ENCODE measurements at places on chromosomes 2 and 18.

DNA sequence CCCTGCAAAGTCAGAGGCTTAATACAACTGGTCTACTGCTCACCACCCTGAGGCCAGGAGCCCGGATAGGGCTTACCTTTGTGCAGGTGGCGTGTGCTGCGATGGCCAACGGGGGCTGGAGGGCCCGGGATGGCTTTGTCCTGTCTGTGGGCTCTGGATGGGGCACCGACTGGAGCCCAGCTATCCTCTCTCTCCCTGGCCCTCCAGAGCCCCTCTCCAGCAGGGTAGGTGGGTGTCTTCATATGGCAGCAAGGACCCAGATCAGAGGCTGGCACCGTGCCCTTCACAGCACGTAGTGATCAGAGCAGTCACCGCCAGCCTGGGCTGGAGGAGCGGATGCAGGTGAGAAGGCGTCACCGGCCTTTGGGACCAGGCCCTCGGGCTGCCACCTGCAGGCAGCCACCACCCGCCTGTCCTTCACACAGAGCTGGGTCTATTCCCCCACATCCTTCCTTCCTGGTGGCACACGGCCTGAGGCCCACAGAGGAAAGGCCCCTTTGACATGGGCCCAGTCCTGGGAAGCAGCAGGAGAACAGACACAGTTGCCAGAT, 232.1 kb downstream of the EIPR1 start:
- no peak for DNase-seq

GRCh38 chr2:61784643-61785042, 69.2 kb downstream of the FAM161A start:
- DNase-seq = no peak

DNA sequence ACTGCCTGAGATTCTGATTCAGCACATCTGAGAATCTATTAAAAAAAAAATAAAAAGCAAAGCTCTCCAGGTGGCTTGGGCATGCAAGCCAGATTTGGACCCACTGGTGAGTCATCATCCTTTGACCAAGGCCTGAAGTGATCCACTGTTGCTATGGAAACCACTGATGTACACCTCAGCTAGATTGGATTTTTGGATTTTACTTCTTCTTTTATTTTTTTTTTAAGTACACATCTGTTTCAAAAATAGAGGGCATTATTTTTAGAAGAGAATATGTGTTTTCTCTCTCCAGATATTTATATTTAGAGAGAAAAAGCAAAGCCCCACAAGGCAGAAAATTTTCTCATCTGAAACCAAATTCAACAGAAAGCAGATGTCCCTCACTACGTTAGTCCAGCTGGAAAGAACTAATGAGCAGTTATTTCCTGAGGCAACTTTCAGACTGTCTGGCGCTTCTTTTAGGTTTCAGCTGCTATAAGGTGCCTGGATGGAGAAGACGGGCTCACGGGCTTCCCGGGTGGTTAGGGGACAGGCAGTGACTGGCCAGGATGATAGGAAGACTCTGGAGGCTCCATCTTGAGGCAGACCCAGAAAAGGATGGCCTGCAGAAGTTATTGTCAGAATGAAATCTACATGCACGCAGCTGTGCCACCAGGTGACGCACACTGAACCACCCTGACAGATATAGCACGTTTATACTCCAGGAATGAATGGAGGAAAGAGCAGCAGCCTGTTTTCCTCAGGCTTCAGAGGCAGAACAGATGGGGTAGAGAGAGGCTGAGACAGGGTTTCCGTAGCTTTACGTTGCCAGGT, 50.5 kb downstream of the MRPL35 start:
- peak; percentile 56 for DNase-seq

- no peak for DNase-seq
Measured at GRCh38 chr18:52160636-52161035, 179.4 kb upstream of the DCC start.

GRCh38 chr2:145495590-145495989, 975.7 kb upstream of the ZEB2 start:
- DNase-seq = no peak

GRCh38 chr2:165745916-165746315, 48.1 kb downstream of the GALNT3 start:
- no peak for DNase-seq

DNA sequence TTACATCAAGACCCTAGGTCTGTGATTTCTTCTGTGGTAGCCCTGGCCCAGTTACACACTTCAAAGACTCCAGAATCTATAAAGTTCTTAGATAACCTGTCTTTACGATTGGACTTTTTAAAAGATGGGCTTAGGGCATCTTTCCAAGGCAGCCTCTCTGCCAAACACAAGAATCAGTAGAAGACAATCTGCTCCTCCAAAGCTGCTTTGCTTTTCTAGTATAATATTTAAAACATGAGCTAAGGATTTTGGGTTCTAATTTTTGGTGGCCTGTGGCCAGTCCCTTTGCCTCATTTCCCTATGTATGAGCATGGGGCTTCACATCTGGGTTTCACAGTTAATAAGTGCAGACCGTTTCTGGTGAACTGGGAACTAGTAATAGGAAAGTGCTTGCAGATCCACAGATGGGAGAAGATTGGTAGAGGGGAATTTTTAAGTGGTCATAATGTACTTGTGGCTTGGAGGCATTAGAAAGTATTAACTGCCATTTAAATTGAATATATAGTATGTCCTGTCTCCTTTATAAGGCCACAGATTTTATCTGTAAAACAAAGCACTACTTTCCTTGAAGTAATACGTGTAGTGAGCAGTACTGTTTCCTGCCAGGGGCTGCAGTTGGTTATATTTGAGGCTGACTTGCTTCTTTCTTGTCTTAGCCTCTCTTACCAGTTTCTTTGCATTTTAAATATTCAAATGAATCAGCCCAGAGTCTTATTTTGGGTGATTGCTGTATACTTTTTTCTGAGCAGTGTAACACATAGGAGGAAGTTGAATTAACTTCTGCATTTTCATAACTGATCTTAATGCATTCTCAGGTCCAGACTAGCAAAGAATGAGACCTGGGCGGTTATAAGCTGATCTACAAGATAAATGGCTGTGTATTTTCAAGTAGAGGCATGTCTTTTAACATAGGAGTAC, 1.5 kb downstream of the ARPC2 start:
- no peak for DNase-seq

DNA sequence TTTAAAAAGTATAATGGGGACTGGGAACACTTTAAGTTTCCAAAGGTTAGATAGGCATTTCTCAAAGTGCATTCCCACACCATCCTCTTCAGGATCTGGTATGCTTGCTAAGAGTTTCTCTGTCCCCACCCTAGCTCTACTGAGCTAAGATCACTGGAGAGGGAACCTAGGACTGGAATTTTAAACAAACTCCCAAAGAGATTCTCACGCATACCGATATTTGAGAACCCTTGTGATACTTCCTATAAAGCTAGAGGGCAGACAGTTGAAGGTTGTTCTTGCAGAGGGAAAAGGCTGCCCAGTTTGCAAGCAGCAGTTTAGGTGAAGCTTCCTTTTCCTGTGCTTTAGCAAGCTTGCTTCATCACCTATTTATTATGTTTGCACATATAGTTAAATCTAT, 3.6 kb downstream of the CNRIP1 start:
- no peak for DNase-seq

DNA sequence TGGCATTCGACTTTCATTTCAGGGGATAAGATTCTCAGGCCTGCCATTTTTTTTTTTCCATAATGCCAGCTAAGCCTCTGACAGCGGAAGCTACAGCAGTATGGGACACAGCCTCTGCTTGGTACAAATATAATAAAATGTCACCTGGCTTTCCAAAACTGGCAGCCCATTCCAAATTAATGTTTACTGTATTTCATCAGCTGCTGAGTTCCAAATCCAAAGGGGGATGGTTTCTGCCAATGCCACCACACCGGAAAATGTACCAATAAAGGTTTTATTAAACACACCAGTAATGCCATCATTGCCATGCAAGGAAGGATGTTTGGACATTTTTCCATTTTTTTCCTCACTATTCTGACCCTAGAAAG, 275.8 kb upstream of the CCDC68 start:
- DNase-seq = no peak

- DNase-seq = no peak
Measured at GRCh38 chr18:21277578-21277977, 35.5 kb downstream of the GREB1L start.

DNA sequence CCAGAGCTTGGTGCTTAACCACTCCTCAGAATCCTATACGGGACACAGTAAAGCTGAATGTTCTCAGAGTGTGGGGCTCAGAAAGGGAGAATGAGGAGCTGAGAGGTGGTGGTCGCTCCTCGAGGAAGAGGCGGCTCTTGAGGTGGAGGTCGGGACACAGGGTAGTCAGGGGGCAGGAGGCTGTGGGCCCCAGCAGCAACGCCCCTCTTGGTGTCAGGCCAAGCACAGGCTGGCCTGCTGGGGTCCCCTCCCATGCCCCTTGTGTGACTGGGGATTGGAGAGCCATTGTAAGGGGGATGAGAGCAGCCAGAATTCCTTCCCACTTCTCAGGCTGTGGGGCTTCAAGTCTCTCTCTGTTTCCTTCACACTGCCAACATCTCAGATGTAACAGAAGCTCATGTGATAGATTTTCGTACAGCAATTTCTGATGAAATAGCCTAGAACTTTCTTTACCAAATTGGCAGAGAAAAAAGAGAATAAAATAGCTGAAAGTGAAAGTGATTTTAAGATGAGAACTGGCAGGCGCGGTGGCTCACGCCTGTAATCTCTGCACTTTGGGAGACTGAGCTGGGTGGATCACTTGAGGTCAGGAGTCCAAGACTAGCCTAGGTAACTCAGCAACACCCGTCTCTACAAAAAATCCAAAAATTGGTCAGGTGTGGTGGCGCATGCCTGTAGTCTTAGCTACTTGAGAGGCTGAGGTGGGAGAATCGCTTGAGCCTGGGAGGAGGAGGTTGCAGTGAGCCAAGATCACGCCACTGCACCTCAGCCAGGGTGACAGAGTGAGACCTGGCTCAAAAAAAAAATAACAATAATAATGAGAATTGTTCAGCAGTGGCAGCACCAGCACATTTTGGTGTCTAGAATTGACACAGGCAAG, 61.1 kb upstream of the RPL31 start:
- peak; percentile 31 for DNase-seq

GRCh38 chr2:22894761-22895160, 490.2 kb upstream of the KLHL29 start:
- no peak for DNase-seq

DNA sequence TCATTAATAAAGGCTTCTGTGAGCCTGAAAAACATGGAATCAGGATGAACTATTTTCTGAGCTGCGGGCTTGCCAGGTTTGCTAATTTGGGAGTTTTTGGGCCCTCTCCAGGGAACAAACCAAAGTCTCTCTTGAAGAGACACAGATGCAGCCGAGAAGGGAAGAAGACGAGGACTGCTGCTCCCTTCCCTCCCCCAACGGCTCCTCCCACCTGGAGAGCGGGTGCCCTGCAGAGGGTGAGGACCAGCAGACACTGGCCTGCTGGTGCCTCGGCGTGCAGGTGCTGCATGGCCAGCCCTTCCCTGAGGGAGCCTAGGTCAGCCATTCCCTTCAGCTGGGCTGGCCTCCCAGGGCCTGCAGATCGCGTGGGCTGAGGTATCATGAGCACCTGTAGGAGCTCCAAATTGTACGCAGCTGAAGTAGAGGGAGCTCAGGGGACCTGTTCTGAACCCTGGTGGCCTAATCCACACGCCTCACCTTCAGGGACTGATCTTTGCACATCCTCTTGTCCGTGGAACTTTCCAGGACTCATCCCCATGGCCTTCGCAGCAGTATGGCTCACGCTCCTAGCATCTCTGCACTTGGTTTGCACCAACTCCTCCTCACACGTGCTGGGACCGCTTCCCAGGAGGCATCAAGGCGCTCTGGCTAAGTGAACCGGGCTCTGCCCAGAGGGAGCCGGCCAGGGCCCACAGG, 19.5 kb downstream of the EMX1 start:
- no peak for DNase-seq

DNA sequence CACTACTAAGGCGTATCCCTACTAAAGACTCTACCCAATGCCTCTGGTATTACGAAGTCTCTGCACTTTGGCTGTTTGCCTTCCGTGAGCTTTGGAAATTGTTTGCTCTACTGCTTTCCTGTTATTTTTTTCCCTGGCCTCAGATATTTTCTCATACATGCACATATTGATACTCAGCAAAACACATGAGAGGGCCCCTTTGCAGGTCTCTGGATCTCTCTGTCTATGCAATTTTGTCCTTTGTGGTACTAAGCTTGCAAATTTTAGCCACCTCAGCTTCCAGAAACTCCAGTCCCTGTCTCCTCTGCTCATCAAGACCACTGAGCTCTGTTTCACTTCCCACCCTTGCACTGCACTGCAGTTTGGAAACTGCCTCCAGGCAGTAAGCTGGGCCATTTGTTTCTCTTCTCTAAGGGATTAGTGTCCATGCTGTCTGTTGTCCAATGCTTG, 46.6 kb downstream of the TAF1B start:
- no peak for DNase-seq
